ENCODE measurements at places on chromosomes 3 and 15.
A peak's percentile ranks its signal among the peaks of the same experiment; 100 is the strongest.

DNA sequence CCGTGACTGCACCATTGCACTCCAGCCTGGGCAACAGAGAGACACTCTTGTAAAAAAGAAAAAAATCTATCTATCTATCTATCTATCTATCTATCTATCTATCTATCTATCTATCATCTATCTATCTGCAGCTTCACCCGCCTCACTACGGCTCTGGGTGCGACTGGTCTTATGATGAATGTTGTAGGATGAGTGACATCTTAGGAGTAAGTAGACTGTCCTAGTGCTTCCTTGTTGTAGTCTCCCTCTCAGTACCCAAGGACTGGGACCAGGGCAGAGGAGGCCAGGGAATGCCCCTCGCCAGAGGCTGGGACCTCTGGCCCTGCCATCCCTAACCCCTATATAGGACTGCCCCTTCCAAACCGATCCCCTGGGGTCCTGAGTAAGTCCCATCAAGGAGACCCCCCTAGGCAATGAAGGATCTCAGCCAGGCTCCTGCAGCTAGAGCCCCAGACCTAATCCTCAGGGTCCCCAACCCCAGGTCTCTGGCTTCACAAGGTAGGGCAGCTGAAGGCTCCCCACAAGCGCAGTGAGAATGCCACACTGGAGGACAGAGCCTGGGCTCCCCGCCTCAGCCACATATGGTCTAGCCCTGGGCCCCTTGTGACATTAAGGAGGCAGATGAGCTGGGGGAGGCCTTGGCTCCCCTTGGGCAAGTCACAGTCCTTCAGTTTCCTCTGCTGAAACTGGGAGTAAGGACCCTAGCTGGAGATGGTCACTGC is 879 bp upstream of the SEC13 start:
- H3K4me1 ChIP-seq = peaks cover 27% of the 10 kb centered on the region
- H3K27ac ChIP-seq = peak overlapping the region; percentile 90
- peak overlapping the region; percentile 94 for H3K4me3 ChIP-seq
- peaks cover 11% of the 10 kb centered on the region for H3K27me3 ChIP-seq
- H3K36me3 ChIP-seq = peaks cover 7% of the 10 kb centered on the region

DNA sequence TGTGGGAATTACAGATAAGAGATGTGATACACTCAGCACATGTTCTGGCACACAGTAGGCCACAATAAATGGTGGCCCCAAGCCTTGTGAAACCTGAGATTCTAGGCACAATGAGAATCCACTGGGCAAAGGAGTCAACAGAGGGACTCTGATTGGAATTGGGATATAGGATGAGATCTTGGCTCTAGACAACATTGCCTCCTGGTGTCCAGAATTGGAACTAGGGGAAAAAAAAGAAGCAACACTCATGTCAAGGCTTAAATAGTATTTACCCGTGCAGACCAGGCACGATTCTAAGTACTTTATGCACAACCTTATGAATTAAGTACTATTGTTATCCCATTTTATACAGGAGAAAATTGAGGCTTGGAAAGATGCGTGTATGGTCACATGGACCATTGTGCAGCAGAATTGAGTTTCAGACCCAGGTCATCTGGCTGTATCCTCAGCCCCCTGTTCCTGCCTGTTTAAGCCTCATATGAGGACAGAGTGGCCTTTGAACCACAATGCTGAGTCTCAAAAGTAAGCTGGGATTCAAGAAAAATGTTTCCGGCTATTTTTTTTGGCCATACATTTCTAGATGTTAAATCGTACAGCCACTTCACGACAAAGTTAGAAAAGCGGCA is 124.8 kb downstream of the SV2B start:
- no peaks in the 10 kb centered on the region for H3K4me1 ChIP-seq
- H3K27me3 ChIP-seq = peaks cover 12% of the 10 kb centered on the region
- H3K4me3 ChIP-seq = no peak overlapping the region
- H3K27ac ChIP-seq = no peak overlapping the region
- DNase-seq = no peak
- H3K36me3 ChIP-seq = no peaks in the 10 kb centered on the region

GRCh38 chr3:139236336-139236735 is 107.5 kb upstream of the MRPS22 start:
- H3K4me3 ChIP-seq = no peak overlapping the region
- H3K36me3 ChIP-seq = no peaks in the 10 kb centered on the region
- no peak overlapping the region for H3K27ac ChIP-seq
- H3K4me1 ChIP-seq = no peaks in the 10 kb centered on the region
- peaks cover 16% of the 10 kb centered on the region for H3K27me3 ChIP-seq
- no peak for DNase-seq

GRCh38 chr3:186882881-186883685 is 40.6 kb downstream of the ADIPOQ start:
- H3K4me1 ChIP-seq = peaks cover 44% of the 10 kb centered on the region
- no peak overlapping the region for H3K4me3 ChIP-seq
- peak overlapping the region; percentile 47 for H3K27ac ChIP-seq
- H3K36me3 ChIP-seq = peaks cover 5% of the 10 kb centered on the region
- DNase-seq = no peak

- H3K4me3 ChIP-seq = no peak overlapping the region
- H3K36me3 ChIP-seq = no peaks in the 10 kb centered on the region
- H3K27ac ChIP-seq = no peak overlapping the region
- DNase-seq = no peak
Measured at GRCh38 chr15:54687628-54688027, 509.1 kb downstream of the RSL24D1 start.

DNA sequence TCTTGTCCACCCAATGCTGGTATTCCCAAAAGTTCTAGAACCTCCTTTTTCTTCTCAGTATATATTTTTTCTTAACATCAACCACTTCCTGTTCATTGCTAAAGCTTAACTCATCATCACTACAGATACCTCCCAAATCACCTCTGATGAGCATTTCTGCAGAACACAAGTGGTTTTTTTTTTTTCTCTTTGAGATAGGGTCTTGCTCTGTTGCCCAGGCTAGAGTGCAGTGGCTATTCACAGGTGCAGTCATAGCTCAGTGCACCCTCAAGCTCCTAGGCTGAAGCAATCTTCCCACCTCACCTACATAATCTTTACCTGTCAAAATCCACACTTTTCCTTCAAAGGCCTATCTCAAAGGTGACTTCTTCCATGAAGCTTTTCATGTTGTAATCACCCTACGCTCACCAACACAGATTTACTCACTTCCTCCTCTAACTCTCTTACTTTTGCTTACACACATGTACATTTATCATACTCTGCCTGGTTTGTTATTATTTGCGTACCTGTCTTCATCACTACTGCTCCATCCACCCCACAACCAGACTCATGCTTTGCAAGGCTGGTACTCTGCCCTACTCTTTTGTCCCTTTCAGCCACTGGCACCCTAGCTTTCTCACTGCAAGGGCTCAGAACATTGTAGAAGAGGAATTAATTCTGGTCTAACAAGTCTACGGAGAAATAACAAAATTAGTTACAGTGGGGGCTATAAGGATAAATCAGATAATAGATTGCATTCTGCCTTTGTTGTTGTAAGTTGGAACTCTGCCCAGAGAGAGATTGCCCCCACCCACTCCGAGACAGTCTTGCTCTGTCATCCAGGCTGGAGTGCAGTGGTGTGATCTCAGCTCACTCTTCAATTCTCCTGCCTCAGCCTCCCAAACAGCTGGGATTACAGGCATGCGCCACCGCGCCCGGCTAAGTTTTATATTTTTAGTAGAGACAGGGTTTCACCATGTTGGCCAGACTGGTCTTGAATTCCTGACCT is 27.5 kb downstream of the HERC1 start:
- H3K36me3 ChIP-seq = peaks cover 34% of the 10 kb centered on the region
- H3K27ac ChIP-seq = peak overlapping the region; percentile 57
- peak overlapping the region; percentile 12 for H3K4me3 ChIP-seq
- H3K4me1 ChIP-seq = peaks cover 61% of the 10 kb centered on the region
- no peak for DNase-seq
- no peaks in the 10 kb centered on the region for H3K27me3 ChIP-seq

GRCh38 chr3:18282507-18282906 is 142.6 kb downstream of the SATB1 start:
- no peaks in the 10 kb centered on the region for H3K4me1 ChIP-seq
- peaks cover 7% of the 10 kb centered on the region for H3K27me3 ChIP-seq
- H3K27ac ChIP-seq = no peak overlapping the region
- H3K36me3 ChIP-seq = no peaks in the 10 kb centered on the region

GRCh38 chr15:43796566-43796965 is 3.5 kb downstream of the SERINC4 start:
- H3K27me3 ChIP-seq = no peaks in the 10 kb centered on the region
- H3K27ac ChIP-seq = no peak overlapping the region
- peaks cover 75% of the 10 kb centered on the region for H3K4me1 ChIP-seq
- H3K4me3 ChIP-seq = no peak overlapping the region
- no peak for DNase-seq
- H3K36me3 ChIP-seq = peaks cover 84% of the 10 kb centered on the region

DNA sequence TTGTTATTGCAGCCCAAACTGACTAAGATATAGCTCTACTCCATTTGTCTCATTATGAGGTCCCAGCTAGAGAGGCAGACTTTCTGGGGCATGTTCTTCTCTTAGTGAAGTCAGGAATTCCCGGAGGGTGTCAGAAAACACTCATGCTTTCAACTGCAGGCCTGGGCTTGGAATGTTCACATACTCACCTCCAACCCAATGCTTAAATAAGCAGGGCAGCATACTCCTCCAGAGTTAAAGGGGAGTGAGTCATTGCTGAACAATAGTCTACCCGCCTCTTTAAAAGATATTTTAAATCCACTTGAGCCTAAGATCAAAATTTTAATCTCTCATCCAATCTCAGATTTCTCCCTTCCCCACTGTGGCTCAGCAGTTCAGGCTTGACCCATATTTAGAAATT is 167.8 kb upstream of the DPH6 start:
- no peak for DNase-seq
- no peaks in the 10 kb centered on the region for H3K4me1 ChIP-seq
- peaks cover 4% of the 10 kb centered on the region for H3K27me3 ChIP-seq
- H3K27ac ChIP-seq = no peak overlapping the region
- H3K4me3 ChIP-seq = no peak overlapping the region

GRCh38 chr3:95738045-95738444 is 1076.3 kb upstream of the EPHA6 start:
- H3K27ac ChIP-seq = no peak overlapping the region
- no peaks in the 10 kb centered on the region for H3K4me1 ChIP-seq
- no peak for DNase-seq
- H3K36me3 ChIP-seq = no peaks in the 10 kb centered on the region

DNA sequence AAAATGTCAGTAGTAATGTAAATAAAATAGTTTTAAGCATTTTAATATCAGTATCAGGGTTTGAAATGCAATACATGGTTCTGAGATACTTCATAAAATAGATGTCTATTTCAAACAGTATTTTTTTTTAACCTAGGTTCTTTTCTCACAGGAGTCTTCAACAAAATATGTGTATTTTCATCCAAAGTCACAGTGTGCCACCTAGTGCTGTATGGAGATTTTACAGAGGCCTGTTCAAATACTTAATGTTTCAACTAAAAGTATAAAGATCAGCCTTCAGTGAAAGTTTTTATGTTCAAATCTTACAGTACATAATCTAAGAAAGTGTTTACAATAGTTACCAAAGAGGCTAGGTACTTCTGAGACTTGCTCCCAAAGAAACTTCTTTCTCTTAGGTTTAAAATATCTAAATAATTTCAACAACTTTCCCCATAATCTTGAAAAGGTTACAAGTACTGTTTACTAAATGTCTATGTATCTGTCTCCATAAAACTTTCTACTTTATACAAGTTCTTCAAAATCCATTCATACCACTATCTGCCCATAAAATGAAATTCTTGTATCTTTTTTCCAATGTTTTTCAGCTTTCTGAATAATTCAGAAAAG is 38.3 kb downstream of the SCAPER start:
- peak; percentile 23 for DNase-seq
- H3K27ac ChIP-seq = no peak overlapping the region
- no peaks in the 10 kb centered on the region for H3K27me3 ChIP-seq
- H3K4me1 ChIP-seq = peaks cover 20% of the 10 kb centered on the region
- H3K36me3 ChIP-seq = peaks cover 5% of the 10 kb centered on the region

- DNase-seq = no peak
- no peak overlapping the region for H3K4me3 ChIP-seq
- H3K4me1 ChIP-seq = no peaks in the 10 kb centered on the region
- peaks cover 8% of the 10 kb centered on the region for H3K27me3 ChIP-seq
- H3K36me3 ChIP-seq = no peaks in the 10 kb centered on the region
Measured at GRCh38 chr3:192445770-192446644, 281.3 kb downstream of the FGF12 start.

DNA sequence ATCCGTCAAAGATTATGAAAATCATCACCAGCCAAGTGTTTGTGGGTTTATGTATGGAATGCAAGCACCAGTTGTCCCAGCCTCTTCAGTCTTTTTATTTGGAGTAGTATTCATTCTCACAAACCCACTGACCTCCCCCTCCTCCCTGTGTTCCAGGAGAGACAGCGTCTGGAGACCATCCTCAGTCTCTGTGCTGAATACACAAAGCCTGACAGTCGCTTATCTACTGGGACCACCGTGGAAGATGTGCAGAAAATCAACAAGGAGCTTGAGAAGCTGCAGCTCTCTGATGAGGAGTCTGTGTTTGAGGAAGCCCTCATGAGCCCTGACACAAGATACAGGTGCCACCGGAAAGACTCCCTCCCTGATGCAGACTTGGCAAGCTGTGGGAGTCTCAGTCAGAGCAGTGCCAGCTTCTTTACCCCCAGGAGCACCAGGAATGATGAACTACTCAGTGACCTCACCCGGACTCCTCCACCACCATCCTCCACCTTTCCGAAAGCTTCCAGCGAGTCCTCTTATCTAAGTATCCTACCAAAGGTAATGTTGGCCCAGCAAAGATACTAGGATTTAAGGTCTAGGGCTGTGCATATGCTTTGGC is 54.2 kb downstream of the PHLDB2 start:
- no peaks in the 10 kb centered on the region for H3K36me3 ChIP-seq
- no peaks in the 10 kb centered on the region for H3K4me1 ChIP-seq
- DNase-seq = no peak
- peaks cover 5% of the 10 kb centered on the region for H3K27me3 ChIP-seq

GRCh38 chr15:66608159-66608558 is 42.4 kb upstream of the LCTL start:
- no peak for DNase-seq
- no peak overlapping the region for H3K4me3 ChIP-seq
- no peak overlapping the region for H3K27ac ChIP-seq
- H3K27me3 ChIP-seq = peaks cover 4% of the 10 kb centered on the region
- H3K36me3 ChIP-seq = no peaks in the 10 kb centered on the region

- H3K27me3 ChIP-seq = no peaks in the 10 kb centered on the region
- DNase-seq = no peak
- no peaks in the 10 kb centered on the region for H3K4me1 ChIP-seq
- H3K27ac ChIP-seq = no peak overlapping the region
Measured at GRCh38 chr15:99307735-99308134, 56.5 kb downstream of the LRRC28 start.

DNA sequence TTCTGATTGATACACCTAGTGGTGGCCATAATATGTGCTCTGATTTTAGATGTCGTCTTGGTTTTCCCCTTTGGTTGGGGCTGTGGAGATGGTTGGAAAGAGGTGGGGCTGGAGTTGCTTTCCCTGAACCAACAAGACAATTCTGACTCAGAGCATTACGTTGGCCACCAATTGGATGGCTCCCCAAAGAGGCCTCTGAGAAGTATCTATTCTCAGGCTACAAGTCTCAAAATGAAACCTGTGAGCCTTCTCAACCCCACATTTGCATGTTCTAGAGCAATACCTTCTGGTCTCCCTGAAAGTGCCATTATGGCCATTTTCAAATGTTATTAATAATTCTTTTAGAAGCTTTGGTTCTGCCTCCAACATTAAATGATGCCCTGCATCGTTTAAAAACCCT is 188.4 kb upstream of the WNT5A start:
- H3K4me1 ChIP-seq = peaks cover 1% of the 10 kb centered on the region
- no peak overlapping the region for H3K27ac ChIP-seq
- no peak for DNase-seq
